ENCODE measurements at places on chromosomes 3 and 15. TPM values are rescaled to one million over a fixed set of nuclear protein-coding genes. Genes with fewer than 3 reads are reported as not detected.

DNA sequence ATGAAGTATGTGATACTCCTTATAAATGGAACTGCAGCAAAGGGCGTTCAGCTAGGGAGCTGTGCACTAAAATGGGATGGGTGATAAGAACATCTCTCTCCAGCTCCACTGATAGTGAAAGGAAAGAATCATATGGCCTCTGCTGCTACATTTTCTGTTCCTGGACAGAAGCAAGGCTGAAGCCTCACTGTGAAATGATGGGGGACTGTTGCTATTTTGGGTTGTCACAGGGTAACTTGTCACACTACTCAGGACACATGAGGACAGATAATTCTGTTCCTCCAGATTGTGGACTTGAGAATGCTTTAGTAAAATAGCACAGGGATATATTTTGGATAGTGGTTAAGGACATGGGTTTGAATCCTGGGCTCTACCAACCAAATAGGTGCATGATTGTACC is 423.6 kb downstream of the FHIT start:
- peaks cover 5% of the 10 kb centered on the region for H3K4me1 ChIP-seq
- H3K27me3 ChIP-seq: no peaks in the 10 kb centered on the region
- no peak overlapping the region for H3K27ac ChIP-seq
- DNase-seq: no peak
- no peaks in the 10 kb centered on the region for H3K36me3 ChIP-seq

DNA sequence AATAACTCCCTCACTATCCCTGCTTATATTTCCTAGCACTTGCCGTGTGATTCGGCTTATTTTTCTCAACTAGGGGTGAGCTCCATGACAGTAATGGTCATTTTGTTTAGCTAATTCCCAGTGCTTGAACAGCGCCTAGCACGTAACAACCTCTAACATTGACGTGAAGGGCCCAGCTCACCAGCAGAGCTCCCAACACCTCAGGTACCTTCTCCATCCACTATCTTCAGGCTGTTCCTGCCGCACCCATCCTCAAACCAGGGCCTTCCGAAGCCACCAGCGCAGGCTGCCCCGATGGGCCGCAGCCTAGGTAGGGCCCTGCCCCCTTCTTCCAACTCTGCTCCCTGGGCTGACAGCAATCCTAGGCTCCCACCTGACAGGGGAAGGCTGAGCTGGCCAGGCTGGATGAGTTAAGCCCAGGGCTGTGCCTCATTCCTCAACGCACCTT is 751 bp upstream of the RPS17 start:
- no peaks in the 10 kb centered on the region for H3K27me3 ChIP-seq
- peak; percentile 22 for DNase-seq
- H3K27ac ChIP-seq: peak overlapping the region; percentile 75
- peaks cover 25% of the 10 kb centered on the region for H3K36me3 ChIP-seq

The SMCO1 gene
- polyA plus RNA-seq: 1.7 TPM

GRCh38 chr3:63977893-63978292 is 45.4 kb downstream of the PSMD6 start:
- H3K36me3 ChIP-seq: no peaks in the 10 kb centered on the region
- no peaks in the 10 kb centered on the region for H3K27me3 ChIP-seq
- H3K4me3 ChIP-seq: no peak overlapping the region
- peak; percentile 15 for DNase-seq
- no peaks in the 10 kb centered on the region for H3K4me1 ChIP-seq

DNA sequence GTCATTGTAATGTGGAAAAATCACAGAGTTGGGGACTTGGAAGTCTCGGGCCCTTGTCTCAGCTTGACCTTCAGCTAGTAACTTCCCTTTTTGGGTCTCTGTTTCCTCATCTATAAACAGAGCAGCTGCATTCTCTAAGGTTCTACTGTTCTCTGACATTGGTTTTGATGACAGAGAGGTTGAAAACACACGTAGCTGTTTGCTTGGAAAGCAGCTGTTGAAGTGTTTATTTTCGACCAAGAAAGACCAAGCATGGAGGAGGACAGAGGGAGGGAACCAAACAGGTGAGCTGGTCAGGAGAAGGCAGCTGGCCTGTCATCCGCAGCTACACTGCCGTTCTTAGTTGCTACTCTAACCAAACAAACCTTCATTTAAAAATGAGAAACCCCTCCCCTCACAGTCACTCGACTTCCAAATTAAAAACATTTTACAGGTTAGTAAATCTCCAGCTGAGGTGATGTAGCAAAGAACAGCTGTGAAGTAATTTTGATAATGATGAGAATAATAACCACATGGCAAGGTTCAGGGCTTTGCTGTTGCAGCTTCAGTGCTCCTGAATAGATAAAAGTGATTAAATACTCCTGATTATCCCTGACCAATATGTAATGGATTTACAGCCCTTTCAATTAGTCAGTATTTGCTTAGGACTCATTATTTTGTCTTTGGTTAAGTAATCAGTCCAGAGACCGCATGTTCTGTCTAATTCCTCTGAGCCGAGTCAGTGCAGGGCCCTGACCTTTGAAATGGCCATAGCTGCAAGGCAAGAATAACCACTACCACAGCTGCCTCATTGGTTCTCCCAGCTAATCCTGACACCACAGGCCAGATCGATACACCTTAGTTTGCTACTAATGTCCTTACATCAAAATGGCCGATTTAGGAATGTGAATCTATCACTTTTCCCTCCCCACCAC is 65.3 kb downstream of the MEIS2 start:
- no peak for DNase-seq
- H3K27ac ChIP-seq: peak overlapping the region; percentile 82

The TMC3 gene
- polyA plus RNA-seq: 0.20 TPM

DNA sequence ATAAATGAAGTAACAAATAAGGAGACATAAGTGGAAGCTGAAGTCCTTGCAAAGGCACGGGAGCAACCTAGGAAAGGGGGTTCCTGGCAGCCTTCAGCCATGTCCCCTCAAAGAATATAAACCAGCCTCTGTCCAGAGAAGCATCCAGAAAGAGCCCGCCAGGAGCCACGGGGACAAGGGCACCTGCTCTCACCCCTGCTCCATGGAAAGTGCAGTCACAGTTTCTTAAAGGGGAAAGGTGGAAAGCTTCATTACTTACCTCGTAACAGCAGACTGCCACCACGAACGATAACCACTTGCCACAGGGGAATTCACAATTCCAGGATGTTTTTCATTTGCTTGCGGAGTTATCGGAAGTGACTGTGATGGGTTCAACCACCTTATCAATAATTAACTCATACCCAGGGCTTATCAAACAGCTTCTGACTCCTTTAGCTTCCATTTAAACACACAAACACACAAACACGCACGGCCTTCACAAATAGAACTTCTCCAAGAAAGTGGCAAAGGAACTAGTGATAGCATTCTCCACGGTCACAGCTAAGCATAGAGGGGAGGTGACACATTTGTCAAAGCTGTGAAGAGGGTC is 134.2 kb upstream of the IGF1R start:
- no peak for DNase-seq
- no peak overlapping the region for H3K4me3 ChIP-seq

DNA sequence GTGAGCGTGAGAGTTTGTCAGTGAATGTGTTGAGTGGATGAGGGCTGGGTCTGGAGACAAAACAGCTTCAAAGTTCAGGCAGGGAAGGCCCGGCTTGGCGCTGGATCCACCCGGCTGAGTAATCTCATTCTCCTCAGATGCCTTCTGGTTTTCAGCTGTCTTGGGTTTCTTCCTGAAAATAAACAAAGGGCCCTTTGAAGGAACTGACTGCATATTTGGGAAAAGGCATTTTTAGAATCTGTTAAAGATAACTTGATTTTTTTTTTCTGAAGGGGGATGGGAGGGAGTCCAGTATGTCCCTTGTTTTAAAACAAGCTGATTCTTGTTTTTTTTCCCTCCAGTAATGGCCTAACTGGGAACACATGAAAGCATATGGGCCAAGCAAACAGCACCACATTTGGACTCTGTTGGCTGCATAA is 86.4 kb downstream of the TIGIT start:
- DNase-seq: peak; percentile 22
- H3K4me1 ChIP-seq: peaks cover 20% of the 10 kb centered on the region
- peaks cover 6% of the 10 kb centered on the region for H3K36me3 ChIP-seq
- H3K4me3 ChIP-seq: no peak overlapping the region
- H3K27me3 ChIP-seq: no peaks in the 10 kb centered on the region
- peak overlapping the region; percentile 78 for H3K27ac ChIP-seq

The IL1RAP gene
- polyA plus RNA-seq: 3.2 TPM

- no peak for DNase-seq
- no peaks in the 10 kb centered on the region for H3K36me3 ChIP-seq
- H3K27ac ChIP-seq: no peak overlapping the region
- no peaks in the 10 kb centered on the region for H3K27me3 ChIP-seq
- H3K4me1 ChIP-seq: no peaks in the 10 kb centered on the region
Observed at GRCh38 chr15:69825941-69826818, 271.5 kb downstream of the TLE3 start.

The PATL2 gene
- 0.49 TPM for polyA plus RNA-seq
